ENCODE measurements at places on chromosomes 5 and 9. TPM values are rescaled to one million over a fixed set of nuclear protein-coding genes. Genes with fewer than 3 reads are reported as not detected.

The RUFY1 gene
- total RNA-seq, result 31.8 TPM

The DNAJB5 gene
- 8.1 TPM for total RNA-seq

The IL3 gene
- 0.49 TPM for total RNA-seq

The CCNJL gene
- total RNA-seq, result not detected

The PCDH1 gene
- total RNA-seq, result not detected
